ENCODE measurements at places on chromosomes 1 and 21.

GRCh38 chr1:153532769-153533599 lies 2.8 kb downstream of the S100A6 start:
- DNase-seq = peak; percentile 92

- no peak for DNase-seq
These were observed 11.2 kb downstream of the C1orf198 start for GRCh38 chr1:230857077-230857476.

- DNase-seq = no peak
These were observed 807.1 kb upstream of the PRMT6 start for GRCh38 chr1:106249365-106249764.

- DNase-seq = no peak
These were observed 994.6 kb upstream of the PRMT6 start for GRCh38 chr1:106061586-106062495.

GRCh38 chr1:231705806-231706760 lies 79.5 kb downstream of the DISC1 start:
- DNase-seq = no peak

DNA sequence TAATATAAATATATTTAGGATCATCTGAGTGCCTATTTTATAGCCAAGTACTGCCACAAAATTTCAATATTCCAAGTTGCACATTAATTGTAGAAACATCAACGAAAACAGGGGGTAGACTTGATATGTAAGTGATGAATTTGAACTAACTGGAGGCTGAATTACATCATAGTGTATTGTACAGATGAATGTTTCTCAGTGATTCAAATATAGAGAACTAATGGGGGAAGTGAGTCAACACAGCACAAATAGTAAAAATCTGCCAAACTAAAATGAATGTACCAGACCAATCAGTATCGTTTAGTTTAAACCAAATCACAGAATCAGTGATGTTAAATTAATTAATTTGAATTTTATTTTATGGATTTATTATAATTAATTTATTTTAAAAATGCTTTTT lies 42.8 kb downstream of the RTCA start:
- DNase-seq = no peak

DNA sequence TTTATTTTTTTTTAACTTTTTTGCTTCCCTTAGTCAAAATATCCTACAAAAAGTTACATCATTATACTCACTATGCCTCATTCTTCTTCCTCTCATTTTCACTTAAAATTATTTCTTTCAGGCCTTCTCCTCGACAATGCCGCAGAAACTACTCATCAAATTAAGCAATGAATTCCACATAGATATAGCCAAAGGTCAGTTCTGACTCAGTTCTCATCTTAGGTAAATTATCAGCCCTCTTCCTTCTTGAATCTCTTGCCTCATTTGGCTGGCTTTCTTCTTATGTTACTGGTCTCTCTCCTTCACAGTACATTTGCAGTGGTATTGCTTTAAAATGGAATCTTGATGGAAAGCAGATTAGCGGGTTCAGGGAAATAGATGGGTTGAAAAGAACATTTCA lies 260.7 kb upstream of the BRINP3 start:
- DNase-seq = no peak

GRCh38 chr1:246790833-246791232 lies 66.6 kb downstream of the SCCPDH start:
- no peak for DNase-seq

- no peak for DNase-seq
These were observed 3.5 kb downstream of the LRP8 start for GRCh38 chr1:53324321-53324720.

DNA sequence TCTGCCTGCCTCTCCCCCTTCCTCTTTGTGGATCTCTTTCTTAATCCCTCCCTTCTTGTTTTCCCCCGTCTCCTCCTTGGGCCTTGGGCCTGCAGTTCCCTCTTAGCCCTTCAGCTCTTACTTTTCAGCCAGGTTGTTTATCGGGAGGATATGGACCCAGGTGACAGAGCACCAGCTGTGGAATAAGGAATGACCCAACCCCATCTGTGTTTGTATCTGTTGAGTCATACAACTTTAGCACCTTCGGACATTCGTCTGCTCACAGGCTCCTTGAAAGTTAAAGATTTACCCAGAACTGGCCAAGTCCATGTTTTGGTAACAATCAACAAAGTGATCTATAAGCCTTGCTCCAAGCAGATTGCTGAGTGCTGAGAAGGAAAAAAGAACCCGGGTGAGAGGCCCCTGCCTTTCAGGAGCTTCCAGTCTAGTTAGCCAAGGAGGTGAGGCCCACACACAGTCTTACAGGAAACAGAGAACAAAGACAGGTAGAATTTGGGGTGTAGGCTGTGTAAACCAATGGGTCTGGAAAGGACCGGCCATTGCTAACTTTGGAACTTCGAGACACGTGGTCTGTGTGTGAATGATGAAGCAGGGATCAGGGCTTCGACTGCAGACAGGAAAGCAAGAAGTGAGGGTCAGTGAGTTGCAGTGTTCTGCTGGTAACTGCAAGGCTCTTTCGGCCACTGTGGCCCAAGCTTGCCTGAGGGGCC lies 66.7 kb upstream of the F3 start:
- no peak for DNase-seq

GRCh38 chr1:178238722-178239510 lies 145.0 kb downstream of the RASAL2 start:
- DNase-seq = no peak

DNA sequence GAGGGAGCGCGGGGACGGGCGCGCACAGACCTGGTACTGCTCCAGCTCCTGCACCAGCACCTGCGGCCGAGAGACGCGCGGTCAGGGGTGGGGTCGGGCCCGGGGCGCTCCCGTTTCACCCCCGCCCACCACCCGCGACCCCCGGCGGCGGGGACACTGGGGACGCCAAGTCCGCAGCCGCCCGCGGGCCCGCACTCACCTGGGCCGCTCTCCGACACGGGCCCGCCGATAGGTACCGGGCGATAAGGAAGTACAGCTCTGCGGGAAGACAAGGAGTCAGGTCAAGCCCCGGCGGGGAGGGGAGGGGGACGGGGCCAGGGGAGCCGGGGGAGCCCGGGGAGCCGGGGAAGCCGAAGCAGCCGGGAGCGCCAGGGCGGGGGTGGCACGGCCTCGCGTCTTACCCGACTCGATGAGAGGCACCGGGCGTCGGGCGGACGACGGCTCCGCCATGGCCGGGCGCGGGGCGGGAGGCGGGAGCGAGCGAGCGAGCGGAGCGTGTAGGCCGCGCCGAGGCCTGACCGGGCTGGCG lies 326 bp downstream of the BRWD1 start:
- no peak for DNase-seq

- no peak for DNase-seq
These were observed 6.9 kb downstream of the IFI6 start for GRCh38 chr1:27665016-27665651.

- no peak for DNase-seq
These were observed 165.0 kb downstream of the PLXNA2 start for GRCh38 chr1:208079161-208079560.

DNA sequence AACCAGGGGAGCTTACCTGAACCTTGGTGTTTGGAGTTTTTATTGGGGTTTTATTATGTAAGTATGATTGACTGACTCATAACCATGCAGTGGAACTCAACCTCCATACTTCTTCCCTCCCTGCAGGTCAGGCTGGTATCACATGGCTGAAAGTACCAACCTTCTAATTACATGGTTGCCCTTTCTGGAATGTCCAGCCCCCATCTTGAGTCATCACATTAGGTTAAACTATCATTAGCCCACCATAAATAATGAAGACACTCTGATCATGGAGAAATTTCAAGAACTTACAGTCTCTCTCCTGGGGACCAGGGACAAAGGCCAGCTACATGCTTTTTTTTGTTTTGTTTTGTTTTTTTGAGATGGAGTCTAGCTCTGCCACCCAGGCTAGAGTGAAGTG lies 19.2 kb upstream of the DPH5 start:
- no peak for DNase-seq

DNA sequence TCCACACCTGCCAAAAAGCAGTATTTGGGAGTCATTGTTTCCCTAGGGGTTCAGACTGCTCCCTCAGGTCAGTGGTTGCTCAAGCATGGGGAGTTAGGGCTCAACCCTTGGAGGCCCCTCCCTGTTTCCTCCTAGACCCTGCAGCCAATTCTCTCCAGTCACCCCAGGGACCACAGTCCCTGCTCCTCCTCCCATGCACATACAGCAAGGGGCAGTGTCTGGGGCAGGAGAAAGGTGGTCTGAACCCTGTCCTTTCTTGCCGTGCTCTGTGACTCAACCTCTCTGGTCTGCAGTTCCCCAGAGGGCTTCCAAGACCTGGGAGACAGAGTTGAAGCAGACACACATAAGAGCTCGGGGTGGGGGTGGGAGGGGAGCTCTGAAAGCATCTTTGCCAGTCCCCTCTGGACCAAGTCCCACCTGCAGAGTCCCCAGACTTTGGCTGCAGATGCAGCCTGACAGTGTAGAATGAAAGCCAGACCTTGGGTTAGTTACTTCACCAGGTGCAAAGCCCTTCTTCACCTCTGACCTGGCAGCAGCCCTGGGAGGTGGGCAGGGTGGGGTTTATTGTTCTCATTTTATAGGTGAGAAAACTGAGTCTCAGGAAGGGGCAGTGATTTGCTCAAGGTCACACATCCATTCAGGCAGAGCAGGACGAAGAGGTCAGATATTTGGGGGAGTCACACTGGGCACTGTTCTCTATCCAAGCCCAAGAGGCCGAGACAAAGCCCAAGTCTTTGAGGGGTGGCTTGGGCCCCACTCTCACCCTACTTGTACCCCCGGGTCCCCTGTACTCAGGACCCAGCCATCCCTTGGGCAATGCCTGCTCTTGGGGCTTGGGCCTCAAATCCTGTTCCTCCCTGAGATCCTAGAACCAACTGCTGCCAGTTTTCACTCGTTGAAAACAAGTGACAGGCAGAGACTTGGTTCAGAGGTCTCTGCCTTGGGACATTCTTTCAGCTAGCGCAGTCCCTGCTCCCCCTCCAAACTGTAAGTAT lies 748 bp downstream of the PDZK1IP1 start:
- no peak for DNase-seq

DNA sequence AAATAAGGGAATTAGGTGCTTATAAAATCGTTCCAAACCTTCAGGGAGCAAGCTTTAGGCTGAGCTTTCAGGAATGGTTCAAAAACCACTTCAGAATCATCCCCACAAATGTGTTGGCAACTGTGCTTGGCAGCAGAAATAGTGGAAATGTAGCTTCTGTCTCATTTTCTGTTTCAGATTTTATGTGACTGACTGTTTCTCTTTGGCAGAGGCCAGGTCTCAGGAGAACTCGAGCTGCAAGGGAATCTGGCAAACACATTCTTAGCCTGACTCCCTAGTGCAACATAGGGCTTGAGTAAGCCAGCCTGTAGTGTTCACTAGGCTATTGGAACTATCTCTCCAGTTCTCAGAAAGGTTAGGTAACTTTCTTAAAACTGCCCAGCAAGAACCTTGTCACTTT lies 128.6 kb downstream of the PLA2G4A start:
- no peak for DNase-seq

- no peak for DNase-seq
These were observed 165.3 kb downstream of the COL24A1 start for GRCh38 chr1:85991261-85991660.

GRCh38 chr1:244964112-244964971 lies 100.0 kb upstream of the HNRNPU start:
- no peak for DNase-seq

GRCh38 chr1:47751996-47752451 lies 245.2 kb downstream of the TRABD2B start:
- no peak for DNase-seq

- no peak for DNase-seq
These were observed 91.0 kb upstream of the ATP1B1 start for GRCh38 chr1:169015464-169015863.

- no peak for DNase-seq
These were observed 68.4 kb upstream of the IPO9 start for GRCh38 chr1:201760516-201760915.

DNA sequence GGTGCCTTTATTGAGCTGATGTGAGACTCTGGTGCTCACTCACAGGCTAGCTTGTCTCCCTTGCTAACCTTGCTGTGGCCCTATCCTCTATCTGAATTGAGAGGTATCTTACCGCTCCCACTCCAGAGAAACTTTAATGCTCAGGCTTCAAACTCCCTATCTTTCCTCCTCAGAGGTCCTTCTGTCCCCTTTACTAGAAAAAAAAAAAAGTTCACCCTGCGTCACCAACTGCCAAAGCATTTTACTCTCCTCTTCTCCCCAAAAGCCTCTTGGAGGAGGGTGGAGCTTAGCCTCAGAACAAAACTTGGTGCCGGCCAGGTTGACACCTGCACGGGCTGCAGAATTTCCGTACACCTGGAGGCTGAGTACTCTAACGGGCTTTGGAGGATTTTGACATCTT lies 55.1 kb downstream of the ATP2B4 start:
- DNase-seq = no peak

- DNase-seq = peak; percentile 60
These were observed at the start of gene FHAD1 for GRCh38 chr1:15246960-15247614. TSS of gene FHAD1 (plus strand) at chr1:15247223. CDS start at chr1:15251785, 4,562 bp downstream.

Measured in COR-L47 (cell line).